HS-5 (cell line): ENCODE measurements at places on chromosomes 11 and 22.

DNA sequence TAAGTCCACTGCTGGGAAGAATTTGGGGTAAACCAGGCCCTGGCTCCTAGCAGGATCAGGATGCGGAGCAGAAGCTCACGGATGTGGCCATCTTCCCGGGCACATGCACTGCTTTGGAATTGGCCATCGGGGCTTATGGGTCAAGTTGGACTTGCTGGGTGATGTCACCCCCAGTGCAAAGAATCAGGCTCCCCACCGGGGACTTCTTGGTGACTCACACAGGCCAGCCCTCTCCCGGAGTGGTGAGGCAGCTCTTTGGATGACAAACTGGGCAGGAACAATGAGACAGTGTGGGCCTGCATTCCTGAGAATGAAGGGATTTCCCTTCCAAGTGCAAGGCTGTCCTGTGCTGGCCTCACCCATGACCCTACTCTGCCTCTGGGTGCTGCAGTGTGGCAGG, 128.8 kb upstream of the ANO1 start:
- DNase-seq, result peak; percentile 91

- no peak for DNase-seq
Measured at GRCh38 chr11:44597358-44598012, 32.0 kb downstream of the CD82 start.

GRCh38 chr11:46690702-46691101, 9.7 kb downstream of the ARHGAP1 start:
- DNase-seq, result no peak

GRCh38 chr22:41445129-41446056, 1.2 kb downstream of the TOB2 start:
- no peak for DNase-seq

GRCh38 chr11:7577291-7578190, 63.7 kb downstream of the PPFIBP2 start:
- DNase-seq, result no peak

DNA sequence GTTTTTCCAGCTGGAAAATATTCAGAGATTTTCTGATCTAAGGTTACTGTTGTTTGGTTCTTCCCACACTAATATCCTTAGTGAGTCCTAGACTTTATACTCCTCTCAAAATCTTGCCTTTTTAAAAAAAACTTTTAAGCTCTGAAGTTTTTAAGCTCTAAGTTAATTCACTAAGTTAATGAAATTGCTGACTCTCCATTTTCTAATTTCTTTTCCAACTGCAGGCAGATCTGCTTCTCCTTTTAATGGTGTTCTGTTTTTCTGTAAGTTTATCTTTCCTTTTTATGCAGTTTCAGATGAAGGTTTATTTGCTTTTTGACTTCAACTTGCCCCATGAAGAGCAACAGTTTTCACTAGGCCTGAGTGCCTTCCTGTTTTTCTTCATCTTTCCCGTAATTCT, 125.8 kb upstream of the ARHGAP42 start:
- DNase-seq, result no peak
